T-helper 17 cell (primary cell): ENCODE measurements at places on chromosomes 1 and 21.

GRCh38 chr21:34885626-34886239, 163.4 kb downstream of the RUNX1 start:
- DNase-seq = no peak

DNA sequence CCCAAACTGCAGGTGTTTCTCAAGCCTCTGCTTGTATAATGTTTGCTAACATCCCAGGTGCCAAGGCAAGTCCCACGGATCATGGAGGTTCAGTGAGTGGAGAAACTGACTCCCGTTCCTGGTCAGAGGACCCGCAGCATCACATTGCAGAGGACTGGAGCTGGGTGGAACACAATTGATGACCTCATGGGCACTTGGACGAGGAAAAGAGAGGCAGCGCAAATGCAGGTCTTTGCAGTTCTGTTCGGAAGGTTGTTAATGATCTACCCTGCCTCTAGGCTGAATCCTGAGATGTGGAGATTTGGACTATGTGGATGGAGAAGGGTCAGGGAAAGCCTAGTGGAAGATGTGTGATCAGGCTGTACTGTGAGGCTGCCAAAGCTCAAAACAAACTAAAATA, 192.9 kb downstream of the DUSP10 start:
- no peak for DNase-seq

GRCh38 chr1:111399792-111400610, 27.5 kb downstream of the OVGP1 start:
- DNase-seq = no peak

- DNase-seq = no peak
These were observed 6.8 kb downstream of the HCRTR1 start for GRCh38 chr1:31624309-31624708.

GRCh38 chr1:40782371-40782956, 1.1 kb upstream of the KCNQ4 start:
- no peak for DNase-seq

GRCh38 chr1:205285381-205286101, 36.0 kb downstream of the NUAK2 start:
- DNase-seq = peak; percentile 35

DNA sequence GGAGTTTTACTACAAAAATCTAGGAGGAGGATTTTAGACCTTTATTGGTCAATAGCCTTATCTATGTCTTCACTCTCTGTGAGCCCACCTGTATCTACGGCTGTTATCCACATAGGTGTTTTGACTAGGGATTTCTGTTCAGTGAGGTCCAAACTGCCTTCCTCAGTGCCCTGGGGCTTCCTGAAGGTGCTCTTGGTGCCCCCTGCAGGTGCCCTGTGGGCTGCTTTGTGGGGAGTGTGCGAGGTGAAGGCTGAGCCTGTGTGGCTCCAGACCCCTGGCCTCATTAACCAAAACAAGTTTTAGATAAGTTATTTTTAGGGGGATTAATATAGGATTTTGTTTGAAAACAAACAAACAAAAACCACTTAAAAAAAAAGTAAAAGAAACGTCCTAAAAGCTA, 122.5 kb downstream of the KIF26B start:
- no peak for DNase-seq

- no peak for DNase-seq
These were observed 86.5 kb upstream of the ATP1A1 start for GRCh38 chr1:116286541-116286971.

- no peak for DNase-seq
These were observed 20.6 kb downstream of the IFI16 start for GRCh38 chr1:159030311-159030710.

GRCh38 chr1:181135815-181136737, 47.6 kb downstream of the IER5 start:
- no peak for DNase-seq
